Gastroesophageal sphincter (tissue), 4 donors: ENCODE measurements at places on chromosomes 11 and 22.
A peak's percentile ranks its signal among the peaks of the same experiment; 100 is the strongest.

- H3K27ac ChIP-seq: no peak overlapping the region
- H3K27me3 ChIP-seq: no peaks in the 10 kb centered on the region
- no peaks in the 10 kb centered on the region for H3K36me3 ChIP-seq
- peaks cover 6% of the 10 kb centered on the region for H3K4me1 ChIP-seq
- no peak for ATAC-seq
Measured at GRCh38 chr11:125930076-125930450, 15.8 kb upstream of the VSIG10L2 start.

DNA sequence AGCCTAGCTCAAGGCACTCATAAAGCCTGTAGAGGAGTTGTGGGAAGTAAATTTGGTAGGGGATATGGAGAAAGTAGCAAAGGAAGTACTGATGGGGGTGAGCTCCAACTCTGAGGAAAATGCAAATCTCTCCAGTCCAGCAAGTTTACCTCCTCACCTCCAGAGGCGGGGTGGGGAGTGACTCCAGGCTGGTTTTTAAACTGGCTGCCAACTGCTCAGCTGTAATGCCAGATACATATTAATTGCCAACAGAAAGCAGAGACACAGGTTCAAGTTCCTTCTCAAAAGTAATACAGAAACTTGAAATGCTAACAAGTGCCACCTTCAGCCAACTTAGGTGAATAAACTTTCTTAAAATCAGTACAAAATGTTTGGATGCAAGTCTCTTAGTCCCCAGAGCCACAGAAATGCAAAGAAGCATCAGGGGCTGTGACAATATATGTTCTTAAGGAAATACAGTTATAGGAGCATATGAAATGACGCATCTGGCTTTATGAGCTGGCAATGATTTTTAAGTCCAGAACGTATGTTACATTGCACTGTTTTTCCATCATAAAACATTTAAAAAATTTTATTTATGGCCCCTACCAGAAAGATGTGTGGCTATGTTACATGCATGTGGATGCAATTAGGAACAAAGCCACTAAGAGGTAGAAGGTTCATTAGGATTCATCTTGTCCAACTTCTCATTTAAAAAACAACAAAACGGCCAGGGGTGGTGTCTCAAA is 436.4 kb upstream of the CCDC90B start:
- H3K4me3 ChIP-seq: no peak overlapping the region
- H3K27ac ChIP-seq: no peak overlapping the region

- no peak for ATAC-seq
- no peaks in the 10 kb centered on the region for H3K36me3 ChIP-seq
- no peak overlapping the region for H3K27ac ChIP-seq
- H3K27me3 ChIP-seq: peaks cover 60% of the 10 kb centered on the region
Measured at GRCh38 chr22:21030621-21031544, 1.5 kb downstream of the SLC7A4 start.

DNA sequence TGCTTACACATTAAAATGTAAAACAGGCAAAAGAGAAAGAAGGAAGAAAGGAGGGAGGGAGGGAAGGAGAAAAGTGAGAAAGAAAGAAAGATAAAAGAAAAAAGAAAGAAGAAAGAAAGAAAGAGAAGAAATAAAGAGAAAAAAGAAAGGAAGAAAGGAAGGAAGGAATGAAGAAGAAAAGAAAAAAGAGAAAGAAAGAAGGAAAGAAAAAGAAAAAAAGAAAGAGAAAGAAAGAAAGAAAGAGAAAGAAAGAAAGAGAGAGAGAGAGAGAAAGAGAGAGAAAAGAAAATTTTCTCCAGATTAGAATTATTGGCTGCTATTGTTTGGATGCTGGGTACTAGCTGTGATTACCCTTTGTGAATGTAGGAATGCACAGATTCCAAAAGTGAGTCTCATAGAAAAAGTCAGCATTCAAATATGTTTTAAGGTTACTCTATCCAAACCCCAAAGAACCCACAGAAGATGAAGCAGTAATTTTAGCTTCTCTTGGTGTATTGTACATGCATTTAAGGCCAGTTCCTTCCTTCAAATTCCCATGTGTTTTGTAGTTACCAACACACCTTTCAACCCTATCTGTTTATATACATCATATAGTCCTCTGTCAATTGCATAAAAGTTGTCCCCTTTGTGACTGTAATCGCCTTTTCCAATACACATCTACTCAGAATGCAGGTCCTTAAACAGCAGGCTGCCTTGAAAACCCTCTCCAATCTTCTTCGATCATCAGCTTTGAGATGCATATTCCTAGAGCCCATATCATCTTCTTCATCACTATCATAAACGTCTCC is 789 bp upstream of the FAM111A start:
- H3K4me3 ChIP-seq: peak overlapping the region; percentile 78
- no peaks in the 10 kb centered on the region for H3K27me3 ChIP-seq
- H3K36me3 ChIP-seq: no peaks in the 10 kb centered on the region
- H3K4me1 ChIP-seq: peaks cover 4% of the 10 kb centered on the region
- H3K27ac ChIP-seq: peak overlapping the region; percentile 53

DNA sequence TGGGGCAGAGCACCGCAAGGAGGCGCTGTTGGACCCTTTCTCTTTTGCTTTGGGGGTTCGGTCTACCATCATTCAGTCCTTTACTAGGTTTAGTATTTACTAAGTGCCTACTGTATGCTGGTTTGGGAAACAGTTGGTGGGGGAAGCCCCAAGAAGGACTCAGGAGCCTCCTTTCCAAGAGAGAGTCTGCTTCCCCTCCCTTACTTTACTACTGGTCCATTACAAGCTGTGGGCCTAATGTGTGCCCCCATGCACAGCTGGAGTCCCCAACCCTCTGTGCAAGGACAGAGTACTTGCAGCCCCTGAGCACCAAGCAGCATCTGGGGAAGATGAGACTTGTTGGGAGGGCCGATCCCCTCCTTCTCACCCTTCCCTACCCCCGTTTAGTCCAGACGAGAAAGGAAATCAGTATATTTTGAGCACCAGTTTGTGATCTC is 876 bp upstream of the UBE2L6 start:
- no peaks in the 10 kb centered on the region for H3K27me3 ChIP-seq
- H3K4me1 ChIP-seq: peaks cover 37% of the 10 kb centered on the region
- no peak for ATAC-seq
- peak overlapping the region; percentile 77 for H3K27ac ChIP-seq
- peak overlapping the region; percentile 43 for H3K4me3 ChIP-seq

- no peak overlapping the region for H3K4me3 ChIP-seq
- no peaks in the 10 kb centered on the region for H3K4me1 ChIP-seq
- peak overlapping the region; percentile 75 for H3K27ac ChIP-seq
- H3K27me3 ChIP-seq: no peaks in the 10 kb centered on the region
- peak; percentile 66 for ATAC-seq
- no peaks in the 10 kb centered on the region for H3K36me3 ChIP-seq
Measured at GRCh38 chr11:76654298-76654851, 16.2 kb downstream of the LRRC32 start.

DNA sequence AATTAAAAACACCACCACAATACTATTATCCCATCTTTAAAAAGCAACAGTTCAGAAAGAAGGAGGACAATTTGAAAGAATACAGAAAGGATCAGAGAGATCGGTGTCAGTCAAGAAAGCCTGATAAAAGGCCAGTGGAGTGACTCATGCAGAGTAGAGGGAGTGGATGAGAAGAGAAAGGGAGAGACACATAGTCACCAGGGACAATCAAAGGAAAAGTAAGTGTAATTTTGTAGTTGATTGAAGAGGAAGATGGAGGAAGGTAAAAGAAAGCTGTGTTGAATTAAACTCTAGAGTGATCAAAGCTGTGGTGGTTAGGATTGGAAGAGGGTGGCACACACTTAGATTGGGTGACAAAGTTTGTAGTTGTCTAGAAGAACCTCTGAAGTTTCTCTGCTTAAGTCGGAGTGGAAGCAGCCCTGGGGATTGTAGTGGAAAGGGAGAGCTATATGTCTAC is 14.1 kb downstream of the SPECC1L start:
- H3K27me3 ChIP-seq: no peaks in the 10 kb centered on the region
- H3K36me3 ChIP-seq: no peaks in the 10 kb centered on the region
- no peak for ATAC-seq
- peak overlapping the region; percentile 62 for H3K27ac ChIP-seq

DNA sequence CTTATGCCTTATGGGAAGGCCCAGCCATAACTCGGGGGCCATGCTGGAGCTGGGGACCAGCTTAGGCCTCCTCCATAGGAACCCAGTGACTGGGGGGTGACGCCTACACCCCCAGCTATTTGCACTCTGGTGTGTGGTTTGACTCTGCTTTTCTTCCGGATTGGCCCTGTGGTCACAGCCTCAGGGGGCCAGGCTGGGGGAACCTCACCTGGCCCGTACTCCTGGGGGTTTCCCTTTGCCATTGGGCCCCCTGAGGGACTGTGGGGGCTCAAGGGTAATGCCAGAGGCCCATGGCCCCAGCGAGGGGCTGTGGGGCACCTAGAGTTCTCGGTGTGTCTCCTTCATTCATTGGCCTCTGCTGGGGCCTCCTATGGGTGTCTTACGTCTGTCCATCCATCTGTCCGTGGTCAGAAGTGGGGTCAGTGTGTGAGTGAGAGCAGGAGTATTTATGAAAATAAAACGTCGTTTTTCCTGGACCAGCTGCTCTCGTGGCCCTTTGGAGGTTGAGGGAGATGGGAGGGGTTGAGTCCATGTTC is 6.3 kb upstream of the SH3BP1 start:
- no peak overlapping the region for H3K4me3 ChIP-seq
- peak overlapping the region; percentile 80 for H3K27ac ChIP-seq

DNA sequence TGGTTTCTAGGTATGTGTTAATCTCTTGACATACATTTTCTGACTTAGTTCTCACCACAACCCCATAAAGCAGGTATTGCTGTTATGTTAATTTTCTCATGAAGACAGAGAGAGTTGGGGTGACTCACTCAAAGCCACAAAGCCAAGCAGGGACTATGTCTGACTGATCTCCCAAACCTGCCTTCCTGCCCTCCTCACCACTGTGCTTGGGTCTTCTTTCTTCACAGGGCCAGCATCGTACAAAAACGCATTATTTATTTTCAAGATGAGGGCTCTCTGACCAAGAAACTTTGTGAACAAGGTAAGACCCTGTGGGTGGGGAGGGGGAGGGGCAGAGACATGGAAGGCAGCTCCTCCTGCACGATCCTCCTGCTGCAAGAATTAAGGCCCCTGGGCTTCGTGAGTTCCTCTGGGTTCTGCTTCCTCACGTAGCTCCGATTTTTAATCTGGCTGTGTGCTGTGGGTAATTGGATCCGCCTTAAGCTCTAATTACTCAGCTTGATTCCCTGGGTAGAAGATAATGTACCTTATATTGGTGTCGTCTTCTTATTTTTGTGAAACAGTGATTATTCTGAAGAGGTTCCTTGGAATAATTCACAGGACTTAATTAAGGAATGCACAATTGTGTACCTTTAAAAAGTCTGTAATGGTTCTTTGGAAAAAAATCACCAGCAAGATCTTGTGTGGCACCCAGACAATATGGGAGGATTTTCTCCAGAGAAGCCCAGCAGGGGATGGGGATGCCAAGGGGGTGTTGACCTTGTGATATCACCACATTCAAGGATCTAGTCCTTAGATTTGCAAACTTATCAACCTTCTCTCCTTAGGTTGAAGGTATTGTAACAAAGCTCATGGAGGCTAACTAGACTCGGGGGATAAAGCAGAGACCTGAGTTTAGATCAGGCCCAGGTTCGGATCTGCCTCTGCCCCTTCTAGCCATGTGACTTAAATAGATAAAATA is 112.9 kb downstream of the SPON1 start:
- H3K36me3 ChIP-seq: peaks cover 3% of the 10 kb centered on the region
- no peaks in the 10 kb centered on the region for H3K27me3 ChIP-seq
- ATAC-seq: no peak

DNA sequence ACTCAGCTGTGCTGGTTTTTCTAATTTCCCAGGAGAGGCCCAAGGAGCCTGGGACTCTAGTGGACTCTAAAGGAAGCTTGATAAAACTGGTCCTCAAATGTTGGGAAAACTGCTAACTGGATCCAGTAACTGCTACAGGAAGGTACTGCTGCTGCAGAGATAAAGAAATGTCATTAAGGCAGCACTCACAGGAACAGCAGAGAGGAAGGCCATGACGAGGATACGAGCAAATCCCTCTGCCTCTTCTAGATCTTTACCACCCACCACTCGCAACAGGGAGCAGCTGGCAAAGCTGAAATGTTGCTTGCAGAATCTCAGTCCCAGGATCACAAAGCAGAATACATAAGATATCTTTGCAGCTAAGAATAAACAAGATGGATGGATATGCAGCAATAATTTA is 23.5 kb downstream of the TTC28 start:
- no peak overlapping the region for H3K27ac ChIP-seq
- H3K36me3 ChIP-seq: no peaks in the 10 kb centered on the region
- no peaks in the 10 kb centered on the region for H3K4me1 ChIP-seq
- H3K27me3 ChIP-seq: no peaks in the 10 kb centered on the region

- H3K4me3 ChIP-seq: no peak overlapping the region
- H3K4me1 ChIP-seq: no peaks in the 10 kb centered on the region
- H3K27me3 ChIP-seq: no peaks in the 10 kb centered on the region
- no peak overlapping the region for H3K27ac ChIP-seq
Measured at GRCh38 chr11:82636615-82637014, 97.0 kb downstream of the FAM181B start.

DNA sequence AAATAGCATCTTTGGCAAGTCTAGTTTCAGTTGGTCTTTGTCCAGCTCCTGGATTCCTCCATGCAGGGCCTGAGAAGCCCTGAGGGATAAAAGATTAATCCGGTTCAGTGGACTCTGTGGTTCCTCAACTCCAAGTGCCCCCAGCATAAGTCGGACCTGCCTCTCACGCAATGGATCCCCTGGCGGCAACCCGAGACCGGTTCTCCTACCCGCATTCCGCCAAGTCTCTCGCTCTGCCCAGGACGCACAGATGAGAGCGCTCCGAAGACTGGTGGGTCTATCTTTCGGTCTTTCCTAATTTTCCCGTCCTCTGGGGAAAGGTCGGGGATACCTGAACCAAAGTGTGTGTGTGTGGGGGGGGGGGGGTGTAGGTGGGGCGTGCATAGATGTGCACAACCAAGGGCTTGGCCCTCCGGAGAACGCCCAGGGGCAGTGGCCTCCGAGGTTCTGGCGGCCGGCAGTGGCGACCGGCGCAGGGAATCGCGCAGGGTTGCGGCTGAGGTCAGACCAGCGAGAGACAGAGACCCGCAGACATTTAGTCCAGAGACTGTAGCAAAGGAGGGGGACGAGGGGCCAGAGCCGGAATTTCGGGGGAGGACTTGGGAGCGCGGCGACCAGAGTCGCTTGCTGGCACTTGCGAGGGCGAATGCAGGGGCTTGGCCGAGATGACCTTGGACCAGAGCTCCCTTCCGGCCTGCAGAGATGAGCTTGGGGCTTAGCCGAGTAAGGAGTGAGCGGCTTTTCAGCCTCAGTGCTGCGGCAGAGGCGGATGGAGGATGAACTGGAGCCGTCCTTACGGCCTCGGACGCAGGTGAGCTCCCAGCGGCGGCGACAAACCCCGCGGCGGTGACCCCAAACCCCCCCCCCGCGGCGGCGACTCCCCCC is 712 bp upstream of the SLC2A11 start:
- ATAC-seq: peak; percentile 66
- no peaks in the 10 kb centered on the region for H3K4me1 ChIP-seq
- peak overlapping the region; percentile 79 for H3K27ac ChIP-seq
- no peaks in the 10 kb centered on the region for H3K27me3 ChIP-seq
- H3K36me3 ChIP-seq: peaks cover 4% of the 10 kb centered on the region
